ENCODE measurements at places on chromosomes 3 and 15. TPM values are rescaled to one million over a fixed set of nuclear protein-coding genes. Genes with fewer than 3 reads are reported as not detected.

DNA sequence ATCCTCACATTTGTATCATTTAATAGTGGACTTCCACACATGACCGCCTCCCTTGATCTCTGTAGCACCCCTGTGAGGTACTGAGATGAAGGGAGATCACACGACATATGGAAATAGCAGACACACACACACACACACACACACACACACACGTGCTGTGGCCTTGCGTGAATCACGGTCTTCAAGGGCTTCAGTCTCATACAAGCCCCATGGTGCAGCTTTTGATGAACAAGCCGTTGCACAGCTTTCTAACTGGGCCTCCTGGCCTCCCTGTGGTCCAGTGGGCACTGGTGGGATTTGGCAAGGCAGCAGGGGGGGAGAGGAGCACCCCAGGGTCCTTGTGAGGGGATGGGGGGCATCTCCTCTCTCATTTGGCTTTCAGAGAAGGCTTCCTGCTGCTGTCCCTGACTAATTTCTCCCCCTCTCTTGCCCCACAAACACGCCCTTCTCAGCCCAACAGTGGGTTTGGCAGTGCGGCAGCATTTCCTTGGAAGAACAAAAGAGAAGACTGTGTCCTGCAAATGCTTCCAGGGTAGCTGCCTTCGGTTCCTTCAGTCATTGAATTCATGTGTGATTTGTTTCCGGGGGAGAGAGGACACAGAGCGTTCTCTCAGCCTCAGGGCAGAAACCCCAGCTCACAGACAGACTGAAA is 98.7 kb downstream of the SMAD6 start:
- no peaks in the 10 kb centered on the region for H3K36me3 ChIP-seq
- peaks cover 2% of the 10 kb centered on the region for H3K27me3 ChIP-seq
- peaks cover 6% of the 10 kb centered on the region for H3K4me1 ChIP-seq

- H3K27ac ChIP-seq = no peak overlapping the region
- no peaks in the 10 kb centered on the region for H3K4me1 ChIP-seq
- no peaks in the 10 kb centered on the region for H3K27me3 ChIP-seq
- no peak for DNase-seq
Measured at GRCh38 chr3:187518616-187519015, 150.4 kb downstream of the RTP4 start.

DNA sequence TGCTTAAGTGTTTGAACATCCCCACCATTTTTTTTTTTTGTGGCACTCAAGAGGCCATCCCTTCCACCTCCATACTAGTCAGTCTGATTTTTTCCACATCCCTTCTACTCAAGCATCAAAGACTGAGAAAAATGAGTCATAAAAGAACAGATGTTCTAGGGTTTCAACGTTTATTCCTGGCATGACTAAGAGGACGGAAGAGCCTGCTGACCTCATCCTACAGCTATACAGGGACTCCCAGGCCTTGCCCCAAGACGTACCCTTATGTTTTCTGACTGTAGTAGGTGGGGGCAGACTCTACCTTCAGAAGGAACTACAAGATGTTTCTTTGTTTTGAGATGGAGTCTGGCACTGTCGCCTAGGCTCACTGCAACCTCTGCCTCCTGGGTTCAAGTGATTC is 3.3 kb upstream of the ITPKA start:
- H3K27me3 ChIP-seq = no peaks in the 10 kb centered on the region
- H3K27ac ChIP-seq = no peak overlapping the region
- no peaks in the 10 kb centered on the region for H3K36me3 ChIP-seq
- no peak for DNase-seq
- peaks cover 14% of the 10 kb centered on the region for H3K4me1 ChIP-seq

GNAT1 gene
- not detected for total RNA-seq

DNA sequence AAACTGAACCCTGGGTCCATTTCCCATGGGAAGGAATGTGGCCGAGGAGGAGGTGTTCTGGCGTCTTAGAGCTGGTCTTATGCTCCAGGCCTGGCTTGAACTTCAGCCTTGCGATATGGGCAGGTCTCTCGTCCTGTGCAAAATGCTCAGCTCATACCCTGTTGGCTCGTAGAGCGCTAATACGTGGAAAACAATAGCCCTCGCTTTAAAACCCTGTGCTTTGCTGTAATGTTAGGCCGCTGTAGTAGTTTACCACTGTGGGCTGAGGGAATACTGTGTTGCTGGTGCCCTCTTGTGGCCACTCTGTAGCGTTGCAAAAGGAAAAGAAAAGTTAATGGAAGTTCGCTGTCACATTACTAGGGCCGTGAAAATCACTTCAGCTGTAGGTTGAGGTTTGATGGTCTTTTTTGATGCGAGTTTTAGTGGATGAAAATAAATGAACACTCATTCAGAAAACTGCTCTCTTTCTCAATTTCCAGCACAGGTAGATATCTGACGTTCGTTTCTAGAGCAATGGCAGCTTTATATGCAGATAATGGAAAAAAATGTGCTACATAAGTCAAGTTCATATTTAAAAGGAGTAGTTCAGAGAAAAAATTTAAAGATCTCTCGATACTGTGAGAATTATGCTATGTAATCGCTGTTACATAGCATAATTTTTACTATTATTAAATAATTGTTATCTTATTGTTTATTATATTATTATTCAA is 92.9 kb downstream of the MCTP2 start:
- no peak overlapping the region for H3K27ac ChIP-seq
- H3K36me3 ChIP-seq = no peaks in the 10 kb centered on the region
- no peaks in the 10 kb centered on the region for H3K27me3 ChIP-seq
- H3K4me1 ChIP-seq = no peaks in the 10 kb centered on the region
- DNase-seq = no peak
- H3K4me3 ChIP-seq = no peak overlapping the region

DNA sequence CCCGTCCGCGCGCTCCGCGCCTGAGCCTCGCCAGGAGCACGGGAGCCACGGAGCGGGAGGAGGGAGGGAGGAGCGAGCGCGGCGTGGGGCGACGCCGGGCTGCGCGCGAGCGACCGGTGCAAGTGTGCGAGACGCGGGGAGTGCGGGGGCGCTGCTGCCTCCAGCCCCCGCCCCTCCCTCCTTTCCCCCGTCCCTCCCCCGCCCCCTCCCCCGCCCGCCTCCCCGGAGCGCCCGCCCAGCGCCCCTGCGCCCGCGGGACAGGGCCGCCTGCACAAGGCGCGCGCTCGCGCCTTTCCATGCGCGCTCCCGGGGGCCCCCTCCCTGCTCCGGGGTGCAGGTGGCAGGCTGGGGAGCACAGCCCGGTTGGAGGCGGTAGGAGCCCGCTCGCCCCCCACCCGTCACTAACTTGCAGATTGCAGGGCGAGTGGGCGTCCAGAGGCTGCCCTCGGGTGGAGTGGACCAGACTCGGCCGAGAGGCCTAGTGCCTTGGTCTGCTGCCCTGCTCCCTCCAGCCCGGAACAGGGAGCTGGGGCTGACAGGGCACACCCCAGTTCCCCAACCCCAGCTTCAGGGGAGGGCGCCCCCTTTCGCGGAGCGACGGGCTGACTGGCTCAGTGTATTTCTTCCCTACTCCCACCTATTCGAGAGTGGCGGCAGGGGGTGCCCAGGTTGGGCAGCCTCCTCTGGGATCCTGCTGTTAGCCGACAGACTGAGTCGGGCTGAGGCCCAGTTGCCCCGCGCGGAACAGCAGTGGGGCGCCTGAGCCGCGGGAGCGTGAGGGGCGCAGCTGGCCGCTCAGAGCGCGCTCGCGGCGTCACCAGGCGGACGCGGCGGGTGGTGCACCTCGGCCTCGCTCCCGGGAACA is at the start of gene WNT7A:
Gene WNT7A (minus strand): TSS at position 126 of the 865 bp plus-strand sequence. CDS start 255 bp downstream, outside the sequence.
- H3K27me3 ChIP-seq = peaks cover 36% of the 10 kb centered on the region
- H3K4me1 ChIP-seq = peaks cover 11% of the 10 kb centered on the region
- no peak for DNase-seq
- peak within 1 kb of the TSS; percentile 46 for H3K4me3 ChIP-seq
- H3K36me3 ChIP-seq = no peaks in the 10 kb centered on the region

- H3K36me3 ChIP-seq = no peaks in the 10 kb centered on the region
- H3K27me3 ChIP-seq = no peaks in the 10 kb centered on the region
- peaks cover 3% of the 10 kb centered on the region for H3K4me1 ChIP-seq
- H3K27ac ChIP-seq = peak overlapping the region; percentile 54
- H3K4me3 ChIP-seq = no peak overlapping the region
Measured at GRCh38 chr3:46089237-46090011, 62.1 kb upstream of the XCR1 start.

GPR149 gene
- total RNA-seq = not detected

DNA sequence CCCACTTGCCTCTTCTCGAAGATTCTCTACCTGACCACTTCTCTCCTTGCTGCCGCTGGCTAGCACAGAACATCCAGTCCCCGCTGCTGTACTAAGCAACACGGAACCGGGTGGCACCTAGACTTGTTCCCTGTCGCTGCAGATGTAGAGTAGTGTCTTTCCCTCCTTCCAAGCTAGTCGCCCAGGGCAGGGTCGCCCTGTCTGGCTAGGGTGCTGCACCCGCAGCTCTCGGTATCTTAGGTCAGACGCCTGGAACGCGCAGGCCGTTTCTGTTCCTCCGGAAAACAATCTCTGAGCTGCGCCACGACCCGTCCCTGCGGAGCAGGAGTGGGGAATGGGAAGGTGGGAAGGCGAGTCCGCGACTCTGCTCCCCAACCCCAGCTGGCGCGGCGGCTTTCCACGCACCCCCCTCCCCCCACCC is 758 bp upstream of the SNX33 start:
- H3K36me3 ChIP-seq = no peaks in the 10 kb centered on the region
- H3K4me3 ChIP-seq = peak overlapping the region; percentile 93
- no peaks in the 10 kb centered on the region for H3K27me3 ChIP-seq
- no peak for DNase-seq
- H3K4me1 ChIP-seq = peaks cover 11% of the 10 kb centered on the region

PLSCR5 gene
- total RNA-seq = not detected

GRCh38 chr15:67862750-67863441 is 23.1 kb upstream of the RNU6-1 start:
- no peaks in the 10 kb centered on the region for H3K36me3 ChIP-seq
- DNase-seq = no peak
- peaks cover 3% of the 10 kb centered on the region for H3K4me1 ChIP-seq
- H3K27ac ChIP-seq = no peak overlapping the region
- H3K4me3 ChIP-seq = peak overlapping the region; percentile 72

DNA sequence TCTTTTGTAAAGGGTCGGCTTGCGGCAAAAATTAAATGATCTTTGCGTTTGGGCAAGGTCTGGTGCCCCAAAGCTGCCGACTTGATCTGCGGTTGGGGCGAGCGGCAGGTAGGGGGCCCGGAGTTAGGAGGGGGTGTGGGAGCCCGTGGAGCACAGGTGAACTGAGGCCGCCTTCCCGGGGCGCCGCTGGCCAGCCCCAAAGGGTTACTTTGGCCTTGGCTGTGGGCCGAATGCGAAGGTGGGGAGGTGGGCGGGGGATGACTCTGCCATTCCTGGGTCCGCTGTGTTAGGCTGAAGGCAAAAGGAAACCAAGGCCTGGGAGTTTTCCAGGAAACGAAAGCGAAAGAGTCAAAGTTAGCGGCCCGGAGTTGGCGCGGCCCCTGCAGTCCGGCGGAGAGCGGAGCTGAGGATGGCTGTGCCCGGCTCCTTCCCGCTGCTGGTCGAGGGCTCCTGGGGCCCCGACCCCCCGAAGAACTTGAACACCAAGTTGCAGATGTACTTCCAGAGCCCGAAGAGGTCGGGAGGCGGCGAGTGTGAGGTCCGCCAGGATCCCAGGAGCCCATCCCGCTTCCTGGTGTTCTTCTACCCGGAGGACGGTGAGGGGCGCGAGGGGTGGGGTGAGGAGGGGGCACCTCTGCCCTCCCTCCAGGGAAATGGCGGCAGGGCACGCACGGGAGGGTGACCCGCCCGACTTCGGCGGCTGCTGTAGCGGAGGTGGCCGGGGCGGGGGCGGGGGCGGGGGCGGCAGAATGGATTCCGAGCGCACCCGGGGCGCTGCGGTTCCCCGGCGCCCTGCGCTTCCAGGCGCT is at the start of gene PARP14:
Gene PARP14 (plus strand): TSS at position 365 of the 809 bp plus-strand sequence. CDS start 45 bp downstream, at position 410.
- peak; percentile 73 for DNase-seq
- H3K4me1 ChIP-seq = no peaks in the 10 kb centered on the region
- H3K4me3 ChIP-seq = peak within 1 kb of the TSS; percentile 78
- H3K27me3 ChIP-seq = no peaks in the 10 kb centered on the region
- peaks cover 7% of the 10 kb centered on the region for H3K36me3 ChIP-seq

DNA sequence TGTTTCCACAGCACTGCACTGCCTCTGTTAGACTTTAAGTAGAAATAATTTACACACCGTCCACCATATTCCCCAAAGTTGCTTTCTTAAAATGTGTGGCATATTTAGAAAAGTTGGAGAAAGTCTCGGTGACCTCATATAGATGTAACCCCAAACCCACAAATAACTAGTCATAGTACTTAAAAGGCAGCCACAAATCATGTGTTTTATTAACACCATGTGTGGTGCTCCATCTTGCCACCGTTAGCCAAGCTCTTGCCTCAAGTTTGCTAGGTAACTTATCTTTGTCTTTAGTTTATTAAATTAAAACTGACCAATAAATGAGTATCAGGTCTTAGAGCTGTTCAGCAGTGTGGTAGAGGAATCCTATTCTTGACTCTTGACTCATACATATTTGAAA is 257.9 kb downstream of the UBE2E2 start:
- H3K4me1 ChIP-seq = peaks cover 35% of the 10 kb centered on the region
- H3K4me3 ChIP-seq = no peak overlapping the region
- H3K27me3 ChIP-seq = no peaks in the 10 kb centered on the region
- no peak overlapping the region for H3K27ac ChIP-seq
